ENCODE measurements at places on chromosomes 3 and 15.
A peak's percentile ranks its signal among the peaks of the same experiment; 100 is the strongest.

DNA sequence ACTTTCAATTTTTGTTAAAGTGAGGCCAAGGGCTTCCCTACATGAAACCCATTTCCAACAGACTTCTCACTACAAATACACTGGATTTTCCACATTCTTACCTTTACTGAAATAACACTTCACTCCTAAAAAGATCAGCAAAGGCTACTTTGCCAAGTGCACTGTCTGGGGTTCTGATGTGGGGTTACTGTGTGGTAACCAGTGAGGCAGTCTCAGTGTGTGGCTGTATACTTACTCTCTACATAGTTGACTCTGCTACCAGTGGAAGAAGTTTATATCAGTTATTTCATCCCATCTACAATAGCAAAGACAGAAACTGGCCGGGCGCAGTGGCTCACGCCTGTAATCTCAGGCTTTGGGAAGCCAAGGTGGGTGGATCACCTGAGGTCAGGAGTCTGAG lies 5.6 kb downstream of the WDR82 start:
- DNase-seq: no peak

- no peak for DNase-seq
These were observed 82.1 kb downstream of the ATP2B2 start for GRCh38 chr3:10423171-10423882.

DNA sequence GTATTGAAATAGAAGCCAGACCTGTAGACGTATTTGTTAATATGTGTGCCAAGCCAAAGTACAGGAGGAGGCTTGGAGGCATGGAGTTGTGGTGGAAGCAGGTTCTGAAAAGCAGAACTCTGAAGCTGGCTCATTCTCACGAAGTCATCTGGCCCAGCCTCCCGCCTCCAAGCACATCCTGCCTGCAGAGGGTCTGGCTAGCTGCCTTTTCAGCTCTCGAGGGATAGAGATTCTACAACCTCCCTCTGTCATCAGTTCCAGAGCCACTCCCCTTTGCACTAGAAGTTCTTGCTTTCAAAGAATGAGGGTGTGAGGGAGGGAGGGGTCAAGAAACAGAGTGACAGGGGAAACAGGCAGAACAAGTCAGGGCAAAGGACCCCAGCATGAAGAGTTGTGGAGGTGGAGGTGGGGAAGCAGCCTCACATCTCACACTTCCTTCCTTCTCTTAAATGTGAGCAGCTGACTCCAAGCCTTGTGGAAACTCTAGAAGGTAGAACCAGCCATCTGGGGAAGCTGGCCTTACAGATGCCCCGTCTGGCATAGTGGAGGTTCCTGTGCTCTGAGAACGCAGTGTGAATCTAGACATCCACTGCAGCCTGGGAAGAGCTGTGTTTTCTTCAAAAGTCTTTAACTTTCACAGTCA lies 95.3 kb downstream of the SLC49A4 start:
- peak; percentile 49 for DNase-seq

DNA sequence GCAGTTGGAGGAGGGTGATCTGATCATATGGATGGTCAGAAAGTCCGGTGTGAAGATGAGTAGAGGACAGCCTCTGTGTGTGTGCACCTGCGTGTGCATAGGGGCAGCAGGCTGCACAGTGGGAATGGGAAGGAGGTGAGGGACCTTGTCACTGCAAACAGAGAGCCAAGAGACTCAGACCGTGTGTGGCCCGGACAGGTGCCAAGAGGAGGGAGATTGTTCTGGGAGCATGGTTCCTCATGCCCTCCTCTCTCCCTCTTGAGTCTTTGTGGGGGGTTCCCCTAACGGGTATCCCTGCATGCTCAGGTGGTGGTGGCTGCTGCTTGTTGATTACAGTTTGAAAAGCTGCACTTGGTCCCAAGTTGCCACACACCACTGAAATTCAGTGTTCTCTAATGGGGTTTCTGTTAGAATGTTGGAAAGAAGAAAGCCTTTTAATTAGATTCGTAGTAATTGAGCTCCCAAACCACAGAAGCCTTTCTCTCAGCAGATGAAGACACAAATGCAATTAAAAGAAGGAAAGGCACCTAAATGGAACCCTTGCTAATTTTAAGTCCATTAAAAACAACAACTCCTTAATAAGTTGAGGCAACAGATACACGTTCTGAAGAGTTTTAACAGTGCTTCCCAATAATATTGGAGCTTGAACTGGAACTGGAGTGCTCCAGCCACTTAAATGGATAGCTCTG lies 68.9 kb downstream of the CHRNA7 start:
- DNase-seq: no peak

- no peak for DNase-seq
These were observed 17.6 kb downstream of the PAQR5 start for GRCh38 chr15:69316291-69316690.
